ENCODE measurements at places on chromosomes 1 and 21. TPM values are rescaled to one million over a fixed set of nuclear protein-coding genes. Genes with fewer than 3 reads are reported as not detected.

- H3K27ac ChIP-seq = no peak overlapping the region
- peaks cover 44% of the 10 kb centered on the region for H3K27me3 ChIP-seq
These were observed 4.3 kb downstream of the SERTAD4 start for GRCh38 chr1:210236840-210237409.

Gene SLC27A3
- 7.8 TPM for total RNA-seq

Gene SMIM12
- 45.9 TPM for total RNA-seq

- H3K27ac ChIP-seq = no peak overlapping the region
- no peak overlapping the region for H3K4me3 ChIP-seq
- H3K4me1 ChIP-seq = no peaks in the 10 kb centered on the region
- H3K27me3 ChIP-seq = peaks cover 2% of the 10 kb centered on the region
- H3K36me3 ChIP-seq = peaks cover 16% of the 10 kb centered on the region
These were observed 12.2 kb upstream of the PPIH start for GRCh38 chr1:42646056-42646455.

GRCh38 chr1:32939655-32940371 is 24.8 kb downstream of the RNF19B start:
- H3K27me3 ChIP-seq = no peaks in the 10 kb centered on the region
- H3K4me3 ChIP-seq = no peak overlapping the region
- DNase-seq = no peak
- no peak overlapping the region for H3K27ac ChIP-seq
- H3K4me1 ChIP-seq = no peaks in the 10 kb centered on the region

DNA sequence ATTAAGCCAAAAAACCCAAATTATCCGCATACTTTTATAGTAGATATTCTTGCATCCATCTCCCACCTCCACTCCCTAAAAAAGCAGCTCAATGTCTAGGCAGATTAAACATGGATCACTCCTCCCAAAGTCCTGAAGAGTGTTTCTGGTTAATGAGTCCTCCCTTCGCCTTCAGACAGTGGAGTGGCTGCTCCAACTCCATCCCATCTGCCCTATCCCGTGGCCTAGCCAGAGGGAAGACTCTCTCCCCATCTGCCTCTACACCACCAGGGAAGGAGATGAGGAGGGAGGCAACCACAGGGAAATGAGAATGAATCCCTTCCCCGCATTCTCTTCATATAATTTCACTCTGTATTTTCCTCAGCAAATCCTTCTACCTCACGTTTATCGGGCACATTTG is 103.8 kb downstream of the SLC45A1 start:
- no peaks in the 10 kb centered on the region for H3K27me3 ChIP-seq
- H3K27ac ChIP-seq = no peak overlapping the region
- H3K4me3 ChIP-seq = no peak overlapping the region

Gene TPR
- total RNA-seq = 125 TPM

DNA sequence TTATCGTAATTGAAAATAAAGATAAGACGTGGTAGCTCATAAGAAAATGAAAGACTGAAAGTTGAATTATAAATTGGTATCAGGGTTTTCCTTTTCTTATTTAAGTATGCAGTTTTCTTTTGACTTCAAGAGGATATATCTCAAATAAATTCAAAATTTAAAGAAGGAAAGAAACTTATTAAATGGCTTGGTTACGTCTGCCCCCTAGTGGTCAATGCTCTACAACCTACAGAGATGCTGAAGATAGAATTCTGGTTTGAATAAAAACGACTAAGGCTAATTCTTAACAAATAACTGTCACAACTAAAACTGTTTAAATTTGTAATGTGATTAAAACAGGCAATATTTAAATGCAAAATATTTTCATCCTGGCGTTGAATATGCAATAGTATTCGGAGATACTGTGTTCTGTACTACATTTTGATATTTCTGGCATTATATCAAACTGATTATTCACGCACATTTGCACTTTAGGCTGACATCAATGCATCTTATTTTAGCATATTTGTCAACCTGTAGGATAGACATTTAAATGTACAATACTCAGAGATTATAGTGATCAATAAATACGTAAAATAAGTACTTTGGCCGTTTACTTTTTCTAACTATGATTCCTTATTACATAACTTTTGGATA is 26.8 kb downstream of the IFI44 start:
- H3K4me1 ChIP-seq = no peaks in the 10 kb centered on the region
- H3K27ac ChIP-seq = no peak overlapping the region

DNA sequence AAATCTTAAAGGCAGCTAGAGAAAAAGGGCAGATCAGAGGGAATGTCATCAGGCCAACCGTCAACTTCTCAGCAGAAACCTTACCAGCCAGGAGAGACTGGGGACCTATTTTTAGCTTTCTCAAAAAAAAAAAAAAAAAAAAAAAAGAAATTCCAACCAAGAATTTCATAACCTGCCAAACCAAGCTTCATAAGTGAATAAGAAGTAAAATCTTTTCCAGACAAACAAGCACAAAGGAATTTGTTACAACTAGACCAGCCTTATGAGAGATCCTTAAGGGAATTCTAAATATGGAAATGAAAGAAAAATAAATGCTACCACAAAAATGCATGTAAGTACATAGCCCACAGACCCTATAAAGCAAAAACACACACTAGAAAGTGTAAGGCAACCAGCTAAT is 267.7 kb downstream of the AKT3 start:
- no peak overlapping the region for H3K27ac ChIP-seq
- no peak for DNase-seq
- no peaks in the 10 kb centered on the region for H3K4me1 ChIP-seq
- peaks cover 68% of the 10 kb centered on the region for H3K36me3 ChIP-seq
- H3K4me3 ChIP-seq = no peak overlapping the region

- H3K36me3 ChIP-seq = peaks cover 2% of the 10 kb centered on the region
- peaks cover 95% of the 10 kb centered on the region for H3K4me1 ChIP-seq
- H3K27ac ChIP-seq = peak overlapping the region; percentile 95
These were observed 6.1 kb downstream of the SLC16A4 start for GRCh38 chr1:110384581-110385321.

DNA sequence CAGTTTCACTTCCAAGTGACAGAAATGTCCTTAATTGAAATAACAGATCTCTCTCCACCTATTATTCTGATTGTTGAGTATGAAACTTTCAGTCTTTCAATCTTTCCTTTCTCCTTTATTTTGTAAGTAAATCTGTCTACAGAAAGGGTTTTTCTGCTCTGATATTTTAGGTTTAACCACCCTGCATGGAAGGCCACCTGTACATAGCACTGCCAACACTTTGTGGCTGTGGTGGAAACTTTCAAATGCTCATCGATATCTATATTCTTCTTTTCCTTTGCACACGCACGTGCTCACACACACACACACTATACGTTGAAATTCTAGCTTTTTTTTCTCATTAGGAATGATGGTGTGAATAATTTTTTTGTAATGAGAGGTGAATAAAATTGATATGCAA is 1179.3 kb downstream of the KCNT2 start:
- H3K4me1 ChIP-seq = no peaks in the 10 kb centered on the region
- no peak overlapping the region for H3K4me3 ChIP-seq
- H3K27ac ChIP-seq = no peak overlapping the region
- H3K27me3 ChIP-seq = no peaks in the 10 kb centered on the region
- no peak for DNase-seq

DNA sequence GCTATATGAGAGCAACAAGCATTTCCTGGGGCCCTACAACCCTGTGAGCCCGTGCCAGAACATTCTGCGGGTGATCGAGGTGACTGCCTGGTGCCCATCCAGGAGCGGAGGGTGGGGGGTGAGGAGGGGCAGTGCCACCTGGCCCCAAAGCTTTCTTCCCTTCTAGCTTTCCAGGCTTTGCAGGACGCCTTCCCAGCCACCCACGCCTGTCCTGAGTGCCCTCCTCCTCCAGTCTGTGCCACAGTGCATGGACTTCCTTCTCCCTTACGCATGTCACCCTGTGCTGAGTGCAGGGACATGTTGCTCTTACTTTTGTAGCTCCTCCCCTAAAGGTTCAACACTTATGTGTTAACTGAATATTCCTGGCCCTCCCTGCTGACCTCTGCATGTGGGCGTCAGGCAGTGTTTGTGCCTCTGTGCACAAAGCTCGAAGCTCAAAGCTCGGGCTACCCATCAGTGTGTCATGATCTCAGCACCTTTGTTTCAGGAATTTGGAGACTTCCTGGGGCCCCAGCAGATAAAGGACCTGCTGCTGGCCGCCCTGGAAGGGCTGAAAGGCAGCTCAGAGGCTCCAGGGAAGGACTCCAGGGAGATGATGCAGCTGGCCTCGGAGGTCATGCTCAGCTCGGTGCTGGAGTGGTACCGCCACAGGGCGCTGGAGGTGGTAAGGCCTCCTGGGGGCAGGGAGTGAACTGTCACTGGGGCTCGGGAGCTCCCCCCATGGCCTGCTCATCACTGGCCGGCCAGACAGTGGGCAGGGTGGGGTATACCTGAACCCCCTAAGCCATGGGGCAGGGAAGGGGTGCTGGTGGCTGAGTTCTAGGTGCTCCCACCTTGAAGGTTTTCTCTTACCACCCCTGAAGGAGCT is 36.7 kb upstream of the TTC4 start:
- no peaks in the 10 kb centered on the region for H3K36me3 ChIP-seq
- no peaks in the 10 kb centered on the region for H3K27me3 ChIP-seq
- no peaks in the 10 kb centered on the region for H3K4me1 ChIP-seq
- H3K27ac ChIP-seq = no peak overlapping the region
- H3K4me3 ChIP-seq = no peak overlapping the region

Gene TRIM67
- total RNA-seq = not detected

DNA sequence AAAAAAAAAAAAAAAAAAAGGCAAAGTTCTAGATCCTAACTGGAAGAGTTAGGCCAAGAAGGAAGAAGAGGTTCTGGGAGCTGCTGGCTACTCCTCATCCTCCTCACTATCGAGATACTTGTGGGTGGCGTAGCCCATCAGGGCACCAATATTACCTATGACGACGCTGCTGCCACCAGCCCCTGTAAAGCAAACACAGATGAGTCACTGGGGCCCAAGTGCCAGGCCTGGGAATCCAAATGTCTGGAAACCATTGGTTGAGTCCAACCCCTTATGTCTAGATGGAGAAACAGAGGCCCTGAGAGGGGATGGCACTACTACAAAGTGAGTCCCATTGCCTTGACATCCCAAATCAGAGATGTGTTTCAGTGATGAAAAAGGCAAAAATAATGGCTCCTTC is 5.7 kb downstream of the IFI6 start:
- peaks cover 38% of the 10 kb centered on the region for H3K4me1 ChIP-seq
- peaks cover 6% of the 10 kb centered on the region for H3K36me3 ChIP-seq
- DNase-seq = no peak
- no peak overlapping the region for H3K4me3 ChIP-seq
- no peaks in the 10 kb centered on the region for H3K27me3 ChIP-seq
- no peak overlapping the region for H3K27ac ChIP-seq

Gene CAMK2N1
- total RNA-seq = 0.18 TPM

Gene FMO1
- 1.1 TPM for total RNA-seq

- DNase-seq = no peak
- no peak overlapping the region for H3K27ac ChIP-seq
- peaks cover 5% of the 10 kb centered on the region for H3K4me1 ChIP-seq
- H3K27me3 ChIP-seq = peaks cover 11% of the 10 kb centered on the region
- H3K4me3 ChIP-seq = no peak overlapping the region
These were observed 64.1 kb upstream of the TMPRSS2 start for GRCh38 chr21:41571938-41572510.

DNA sequence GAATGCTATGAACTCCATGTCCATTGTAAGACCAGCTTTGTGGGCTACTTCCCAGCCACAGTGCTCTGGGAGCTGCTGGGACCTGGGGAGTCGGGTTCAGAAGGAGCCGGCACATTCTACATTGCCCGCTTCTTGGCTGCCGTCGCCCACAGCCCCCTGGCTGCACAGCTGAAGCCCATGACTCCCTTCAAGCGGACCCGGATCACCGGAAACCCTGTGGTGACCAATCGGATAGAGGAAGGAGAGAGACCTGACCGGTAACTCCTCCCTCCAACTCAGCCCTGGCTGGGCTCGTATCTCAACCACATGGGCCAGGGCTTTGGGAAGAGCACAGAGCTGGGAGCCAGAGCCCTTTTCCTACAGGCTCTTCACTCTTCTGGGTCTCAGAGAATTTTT is 15.4 kb downstream of the MOV10 start:
- H3K27me3 ChIP-seq = no peaks in the 10 kb centered on the region
- no peak overlapping the region for H3K4me3 ChIP-seq
- H3K36me3 ChIP-seq = peaks cover 29% of the 10 kb centered on the region
- DNase-seq = no peak
- H3K27ac ChIP-seq = no peak overlapping the region

- H3K36me3 ChIP-seq = no peaks in the 10 kb centered on the region
- no peak within 1 kb of the TSS for H3K4me3 ChIP-seq
- no peaks in the 10 kb centered on the region for H3K4me1 ChIP-seq
- no peak within 1 kb of the TSS for H3K27ac ChIP-seq
These were observed at the start of gene CYP4X1 for GRCh38 chr1:47023268-47024140. Gene CYP4X1, plus strand, starts transcription at chr1:47023669. Its CDS starts 149 bp downstream, at chr1:47023818.

DNA sequence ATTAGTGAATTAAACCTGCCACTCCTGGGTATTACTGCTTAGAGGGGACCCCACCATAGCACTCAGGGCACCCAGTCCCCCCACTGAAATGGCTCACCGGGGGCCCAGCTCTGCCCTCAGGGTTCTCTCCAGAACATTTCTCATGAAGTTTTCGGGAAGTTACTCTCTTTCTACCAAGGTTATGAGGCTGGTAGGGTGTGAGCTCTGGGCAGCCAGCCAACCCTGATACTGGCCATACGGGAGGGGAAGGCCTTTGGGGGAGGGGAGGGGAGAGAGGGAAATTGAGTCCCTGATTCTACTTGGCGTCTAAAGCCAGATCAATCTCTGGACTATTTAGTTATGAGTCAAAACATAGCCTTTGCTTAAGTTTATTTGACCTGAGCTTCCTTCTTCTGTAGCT is 12.9 kb upstream of the PDE9A start:
- DNase-seq = no peak
- no peak overlapping the region for H3K27ac ChIP-seq
- H3K36me3 ChIP-seq = no peaks in the 10 kb centered on the region

Gene OR2W3
- total RNA-seq = not detected

Measured in activated B cell treated with CpG ODN at 0.5 μM for 24 hours (primary cell).